ENCODE measurements at places on chromosomes 4 and X.

DNA sequence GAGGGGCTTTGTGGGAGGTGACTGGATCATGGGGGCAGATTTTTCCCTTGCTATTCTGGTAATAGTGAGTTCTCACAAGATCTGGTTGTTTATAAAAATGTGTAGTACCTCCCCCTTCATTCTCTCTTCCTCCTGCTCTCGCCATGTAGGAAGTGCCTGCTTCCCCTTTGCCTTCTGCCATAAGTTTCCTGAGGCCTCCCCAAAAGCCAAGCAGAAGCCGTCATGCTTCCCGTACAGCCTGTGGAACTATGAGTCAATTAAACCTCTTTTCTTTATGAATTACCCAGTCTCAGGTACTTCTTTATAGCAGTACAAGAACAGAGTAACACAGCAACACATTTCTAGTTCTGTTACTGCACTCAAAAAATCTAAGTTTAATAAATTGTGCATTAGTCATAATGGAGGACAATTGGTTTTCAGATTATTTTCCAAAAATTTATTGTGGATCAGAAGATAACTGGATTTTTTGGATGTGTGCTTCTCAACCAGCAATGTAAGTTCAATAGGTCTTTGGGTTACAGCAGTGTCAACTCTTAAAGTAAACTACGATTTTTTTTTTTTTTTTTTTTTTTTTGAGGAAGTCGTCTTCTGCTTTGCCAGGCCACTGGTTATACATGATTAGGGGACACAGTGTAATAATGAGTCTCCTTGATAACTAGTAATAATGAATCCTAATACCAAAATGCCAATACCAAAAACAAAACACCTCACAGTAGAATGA, 69.9 kb downstream of the CHIC2 start:
- DNase-seq = no peak

- no peak for DNase-seq
These were observed 20.5 kb upstream of the GPR78 start for GRCh38 chr4:8559524-8560264.

- no peak for DNase-seq
These were observed 253.6 kb downstream of the CBLL2 start for GRCh38 chrX:22526339-22526738.

DNA sequence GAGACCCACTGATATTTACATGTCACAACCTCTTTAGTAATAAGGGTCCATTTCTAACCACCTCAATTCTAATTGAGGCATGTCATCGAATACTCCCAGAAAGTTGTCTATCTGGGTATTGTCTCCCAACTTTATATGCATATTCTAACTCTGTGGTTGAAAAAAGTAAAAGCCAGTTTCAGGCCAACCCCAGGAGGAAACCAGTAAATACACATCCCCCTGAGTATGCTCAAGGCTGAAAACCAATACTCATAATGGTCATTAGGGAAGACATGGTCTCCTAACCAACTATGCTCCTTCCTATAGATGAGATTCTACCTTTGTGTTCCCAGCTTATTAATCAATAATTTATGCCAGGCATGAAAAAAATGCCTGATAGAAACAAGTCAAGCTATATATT, 96.6 kb downstream of the SH3KBP1 start:
- DNase-seq = no peak

- DNase-seq = no peak
These were observed 1.2 kb downstream of the EIF1AX start for GRCh38 chrX:20140420-20140819.

- no peak for DNase-seq
These were observed 145.2 kb downstream of the PDHA2 start for GRCh38 chr4:95985051-95985450.

DNA sequence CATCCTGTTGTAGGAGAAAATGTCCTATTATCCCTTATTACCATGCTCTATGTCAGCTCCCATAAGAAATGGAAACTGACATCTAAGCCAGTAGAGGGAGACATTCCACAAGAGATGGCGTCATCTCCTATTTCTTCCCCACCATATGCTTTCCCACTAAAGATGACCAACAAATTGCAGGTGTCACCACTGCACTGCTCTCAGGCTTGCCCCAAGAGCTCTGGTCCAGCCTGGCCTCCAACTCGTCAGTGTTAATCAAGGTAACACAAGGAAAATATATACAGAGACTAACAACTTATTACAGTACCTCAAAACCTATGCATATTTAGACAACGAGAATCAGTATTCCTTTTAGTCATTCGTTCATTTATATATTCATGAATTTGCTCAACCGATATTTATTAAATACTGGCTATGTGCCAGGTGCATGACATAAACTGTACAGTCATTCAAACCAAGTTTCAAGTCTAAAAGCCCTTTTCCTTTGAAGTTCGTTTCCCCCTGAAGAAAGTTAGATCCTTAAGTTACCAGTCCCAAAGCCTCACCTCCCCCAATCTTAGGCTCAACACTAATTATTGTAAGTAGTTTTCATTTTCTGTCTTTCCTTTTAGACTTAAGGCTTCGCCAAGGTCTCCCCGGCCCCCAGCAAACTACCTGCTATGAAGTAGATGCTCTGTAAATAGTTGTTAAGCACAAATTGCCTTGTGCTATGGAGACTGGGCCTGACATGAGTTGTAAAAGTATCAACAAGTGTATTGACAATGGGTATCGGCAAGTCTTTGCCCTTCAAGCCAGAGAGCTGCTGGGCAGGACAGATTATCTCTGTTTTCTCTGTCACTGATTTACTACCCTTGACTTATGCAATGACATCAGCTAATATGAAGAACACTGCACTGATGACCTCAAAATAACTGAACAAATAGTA, 3.1 kb upstream of the FGB start:
- no peak for DNase-seq

GRCh38 chrX:107102980-107103379, 15.6 kb downstream of the RBM41 start:
- no peak for DNase-seq

Data from esophagus squamous epithelium (tissue), 5 donors.